NCI-H1417 treated with DMSO at 0.1 percent for 48 hours (cell line): ENCODE measurements at places on chromosomes 5 and 9.

- DNase-seq = no peak
Observed at GRCh38 chr5:95619096-95619495, 791 bp upstream of the GPR150 start.

GRCh38 chr9:126532019-126532462 lies 81.7 kb upstream of the LMX1B start:
- no peak for DNase-seq

DNA sequence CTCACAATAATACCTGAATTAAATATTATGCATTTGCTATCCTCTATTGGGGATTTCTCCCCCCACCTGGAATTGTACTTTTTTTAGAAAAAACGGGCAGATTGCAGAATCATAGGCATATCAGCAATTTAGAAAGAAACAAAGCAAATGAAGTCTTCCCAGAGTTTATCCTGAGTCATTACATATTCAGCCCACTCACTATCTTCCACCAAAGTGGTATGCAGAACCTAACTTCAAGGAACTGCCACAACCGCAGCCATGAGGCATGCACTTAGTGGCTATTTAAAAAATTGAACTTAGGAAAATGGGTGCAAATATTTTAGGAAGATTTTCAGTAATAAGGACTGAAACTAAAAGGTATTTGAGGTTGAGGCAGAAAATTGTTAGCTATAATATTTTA lies 48.6 kb downstream of the UBAP1 start:
- no peak for DNase-seq

GRCh38 chr5:107894361-107894760 lies 223.6 kb upstream of the EFNA5 start:
- DNase-seq = no peak

GRCh38 chr5:82023644-82024043 lies 51.8 kb downstream of the ATG10 start:
- no peak for DNase-seq

- DNase-seq = no peak
Observed at GRCh38 chr5:124303366-124303765, 443.1 kb downstream of the ZNF608 start.

DNA sequence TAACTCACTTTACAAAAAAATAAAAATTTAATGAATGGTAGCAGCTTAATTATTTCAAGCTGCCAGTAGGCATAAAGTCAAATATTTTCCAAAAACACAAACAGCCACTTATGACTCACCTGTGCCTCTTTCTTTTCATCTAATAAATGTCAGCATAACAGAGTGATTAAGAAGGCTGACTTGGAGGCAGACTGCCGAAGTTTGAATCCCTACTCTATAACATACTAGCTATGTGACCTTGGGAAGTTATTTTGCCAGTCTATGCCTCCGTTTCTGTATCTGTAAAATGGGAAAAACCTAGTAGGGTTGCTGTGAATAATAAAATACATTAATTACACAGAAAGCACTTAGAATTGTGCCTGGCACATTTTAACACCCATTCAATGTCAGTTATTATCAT lies 33.8 kb downstream of the FANCC start:
- DNase-seq = no peak

DNA sequence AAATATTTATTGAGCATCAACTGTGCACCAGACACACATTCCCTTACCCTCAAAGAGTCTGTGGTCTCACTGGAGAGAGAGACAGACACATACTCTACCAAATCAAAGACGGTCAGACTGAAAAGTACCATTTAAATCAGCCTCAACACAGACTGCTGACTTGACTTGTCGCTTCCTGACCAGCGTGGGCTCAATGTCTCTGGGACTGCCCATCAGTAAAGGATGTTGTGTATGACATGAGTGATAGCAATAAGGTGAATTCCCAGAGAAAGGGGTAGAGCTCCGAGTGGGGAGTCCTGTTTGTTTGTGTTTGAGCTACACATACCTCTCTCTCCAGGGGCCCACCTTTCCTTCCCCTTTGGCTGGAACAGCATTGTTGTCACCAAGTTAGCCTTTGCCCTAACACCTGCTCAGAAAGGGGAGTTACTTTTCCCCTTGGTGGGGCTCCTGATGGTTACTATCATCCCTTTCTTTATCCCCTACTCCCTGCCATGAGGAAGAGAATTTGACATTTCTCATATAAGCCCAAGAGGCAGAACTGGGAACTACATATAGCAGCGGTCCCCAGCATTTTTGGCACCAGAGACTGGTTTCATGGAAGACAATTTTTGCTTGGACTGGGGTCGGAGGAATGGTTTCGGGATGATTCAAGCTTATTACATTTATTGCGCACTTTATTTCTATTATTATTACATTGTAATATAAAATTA lies 33.9 kb downstream of the NR4A3 start:
- no peak for DNase-seq

DNA sequence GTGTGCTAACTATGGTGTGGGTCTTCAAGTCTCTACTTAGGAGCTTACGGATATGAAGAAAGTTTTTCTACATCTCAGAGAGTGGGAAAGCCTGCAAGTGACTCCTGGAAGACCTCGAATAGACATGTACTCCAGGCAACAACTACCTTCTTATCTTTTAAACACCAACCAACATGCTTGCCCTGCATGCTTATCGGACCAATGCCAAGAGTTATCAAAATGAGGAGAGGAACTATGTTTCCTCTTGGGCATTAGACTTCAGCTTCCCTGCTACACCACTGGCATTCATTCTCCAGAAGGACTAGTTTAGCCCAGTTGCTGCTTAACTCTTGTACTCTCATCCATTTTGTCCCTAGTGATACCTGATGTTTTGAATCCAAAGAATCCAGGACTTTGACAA lies 74.7 kb upstream of the MAN2A1 start:
- DNase-seq = no peak
